Stimulated activated CD8-positive, alpha-beta memory T cell treated with anti-CD3 and anti-CD28 coated beads, Interleukin-7, amount 100 ng/mL, for 1 hour (primary cell): ENCODE measurements at places on chromosomes 4 and X.

DNA sequence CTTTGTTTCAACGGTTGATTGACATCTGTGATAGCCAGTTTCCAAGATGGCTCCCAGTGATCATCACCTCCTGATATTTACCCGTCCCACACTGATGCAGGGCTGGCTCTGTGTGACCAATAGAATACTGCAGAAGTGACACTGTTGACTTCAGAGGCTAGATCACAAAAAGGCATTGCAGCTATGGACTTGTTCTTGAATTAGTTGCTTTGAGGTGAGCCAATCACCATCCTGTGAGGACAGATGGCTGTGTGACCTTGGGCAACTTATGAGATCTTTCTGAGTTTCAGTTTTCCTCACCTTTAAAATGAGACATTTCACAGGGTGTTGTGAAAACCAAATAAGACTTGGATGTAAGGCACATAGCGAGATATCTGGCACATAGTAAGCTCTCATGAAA lies 1.8 kb upstream of the GPR82 start:
- DNase-seq = no peak

- DNase-seq = no peak
Observed at GRCh38 chrX:68901519-68901918, 72.7 kb downstream of the EFNB1 start.

DNA sequence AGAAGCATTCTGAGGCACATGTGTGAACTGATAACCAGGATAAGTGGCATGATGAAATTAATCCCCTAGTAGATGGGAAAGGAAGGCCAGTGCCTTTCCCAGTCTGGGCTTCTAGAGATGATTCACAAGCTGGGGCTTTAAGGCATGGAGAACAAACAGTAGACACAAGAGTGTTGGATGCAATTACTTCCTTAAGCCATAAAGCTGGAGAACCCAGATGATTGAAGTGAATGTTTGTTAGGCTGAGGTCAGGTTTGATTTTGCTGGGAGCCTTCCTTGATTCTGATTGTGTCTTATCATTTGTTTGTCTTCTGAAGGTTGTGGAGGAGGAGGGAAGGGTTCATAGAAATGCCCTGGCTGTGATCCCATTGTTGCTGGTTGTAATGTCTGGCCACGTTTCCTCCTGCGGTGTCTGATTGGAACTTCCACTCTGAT lies 125.2 kb downstream of the NHS start:
- DNase-seq = no peak

GRCh38 chr4:23814996-23815660 lies 74.7 kb downstream of the PPARGC1A start:
- DNase-seq = no peak

- no peak for DNase-seq
Observed at GRCh38 chrX:111615227-111615626, 65.7 kb upstream of the ALG13 start.

DNA sequence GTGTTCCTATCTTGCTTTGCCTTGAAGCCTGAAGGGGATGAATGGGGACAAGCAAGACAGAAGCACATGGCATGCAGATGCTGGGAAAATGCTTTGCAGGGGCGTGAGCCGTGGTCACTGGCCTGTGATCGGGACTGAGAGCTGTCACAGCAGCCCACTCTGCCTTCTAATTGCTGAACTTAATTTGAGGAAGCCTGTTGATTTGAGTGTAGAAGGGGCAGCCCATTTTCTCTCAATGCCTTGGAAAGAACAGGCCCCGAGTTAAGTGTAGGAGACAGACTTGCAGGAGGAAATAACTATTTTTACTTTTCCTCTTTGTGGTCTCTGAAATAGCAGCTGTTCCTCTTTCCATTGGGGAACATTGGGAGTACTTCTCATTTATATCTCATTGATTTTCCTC lies 26.1 kb upstream of the TBC1D1 start:
- no peak for DNase-seq

GRCh38 chr4:132592340-132592739 lies 556.8 kb upstream of the PCDH10 start:
- no peak for DNase-seq

DNA sequence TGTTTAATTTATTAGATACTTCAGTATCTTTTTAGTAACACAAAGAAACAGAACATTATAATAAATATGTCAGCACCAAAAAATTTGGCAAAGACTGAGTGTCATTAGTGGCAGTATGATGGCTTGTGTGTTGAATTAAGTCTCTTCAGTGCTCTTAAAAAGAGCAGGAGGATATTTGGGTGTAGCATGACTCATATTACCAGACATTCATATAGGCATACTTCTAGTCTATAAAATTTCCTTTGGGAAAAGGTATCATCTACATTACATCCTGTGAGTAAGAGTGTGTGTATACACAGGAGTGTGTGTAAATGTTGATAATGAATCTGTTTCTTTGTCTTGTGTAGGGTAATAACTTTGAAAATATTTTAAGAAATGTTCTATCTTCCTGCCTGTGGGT lies 135.7 kb downstream of the CNKSR2 start:
- DNase-seq = no peak

DNA sequence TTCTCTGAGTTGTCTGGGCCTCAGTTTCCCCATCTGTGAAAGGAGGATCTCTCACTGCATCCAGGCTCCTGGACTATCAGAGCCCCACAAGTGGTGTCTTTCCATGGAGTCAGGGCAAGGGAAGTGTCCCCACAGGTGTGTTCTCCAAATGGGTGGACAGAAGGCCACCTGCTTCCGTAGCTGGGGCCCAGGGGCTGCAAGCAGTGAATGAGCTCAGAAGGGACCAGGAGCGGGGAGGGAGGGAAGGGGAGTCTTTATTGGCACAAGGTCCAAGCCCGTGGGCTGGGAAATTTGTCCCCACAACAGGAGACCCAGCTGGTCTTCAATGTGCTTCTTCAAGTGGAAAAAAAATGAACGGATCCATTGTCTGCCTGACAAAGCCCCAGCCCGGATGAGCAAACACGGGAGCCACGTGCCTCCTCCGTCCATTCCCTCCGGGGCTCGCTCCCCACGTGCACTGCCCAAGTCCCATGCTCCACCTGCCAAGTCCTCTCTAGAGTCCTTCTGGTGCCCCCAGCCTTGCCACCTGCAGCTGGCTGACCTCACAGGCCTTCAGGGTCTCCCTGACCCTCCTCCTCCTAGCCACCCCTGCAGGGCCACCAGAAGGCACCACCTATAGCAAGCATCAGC lies 72.0 kb downstream of the JAKMIP1 start:
- no peak for DNase-seq

GRCh38 chr4:186029571-186030398 lies 39.2 kb upstream of the TLR3 start:
- no peak for DNase-seq

DNA sequence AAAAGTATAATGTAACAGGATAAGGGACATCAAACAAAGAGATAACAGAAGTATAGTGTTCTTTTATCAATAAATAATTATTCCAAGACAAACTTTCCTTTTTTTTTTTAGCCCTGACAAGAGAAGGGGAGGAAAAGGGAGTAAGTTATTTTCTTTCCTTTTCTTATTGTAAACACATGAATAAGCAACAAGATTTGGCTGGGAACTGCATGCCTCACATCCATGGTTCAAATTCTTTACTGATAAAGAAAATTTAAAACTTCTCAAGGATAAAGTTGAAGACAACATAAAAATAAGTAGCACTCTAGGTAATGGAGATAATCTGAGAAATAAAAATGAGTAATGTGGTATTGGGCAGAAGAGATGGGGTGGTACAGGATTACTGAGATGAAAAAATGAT lies 71.6 kb downstream of the NEK1 start:
- DNase-seq = no peak

DNA sequence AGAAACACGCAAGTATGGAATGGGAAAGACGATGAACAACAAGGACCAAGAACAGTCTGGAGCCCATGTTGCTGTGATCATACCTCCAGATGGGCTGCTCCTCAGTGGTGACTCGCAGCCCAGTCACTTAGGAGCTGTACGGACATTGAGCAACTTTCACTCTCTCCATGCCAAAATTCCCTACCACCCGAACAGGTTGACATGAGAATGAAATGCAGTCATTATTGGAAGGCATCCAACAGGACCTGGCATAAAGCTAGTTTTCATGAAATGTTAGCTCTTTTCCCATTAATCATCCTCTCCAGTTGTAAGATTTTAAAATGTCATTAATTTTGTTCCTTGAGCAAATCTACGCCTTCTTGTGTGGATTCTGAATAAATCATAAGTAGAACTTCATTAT lies 82.7 kb upstream of the GPM6B start:
- DNase-seq = no peak

DNA sequence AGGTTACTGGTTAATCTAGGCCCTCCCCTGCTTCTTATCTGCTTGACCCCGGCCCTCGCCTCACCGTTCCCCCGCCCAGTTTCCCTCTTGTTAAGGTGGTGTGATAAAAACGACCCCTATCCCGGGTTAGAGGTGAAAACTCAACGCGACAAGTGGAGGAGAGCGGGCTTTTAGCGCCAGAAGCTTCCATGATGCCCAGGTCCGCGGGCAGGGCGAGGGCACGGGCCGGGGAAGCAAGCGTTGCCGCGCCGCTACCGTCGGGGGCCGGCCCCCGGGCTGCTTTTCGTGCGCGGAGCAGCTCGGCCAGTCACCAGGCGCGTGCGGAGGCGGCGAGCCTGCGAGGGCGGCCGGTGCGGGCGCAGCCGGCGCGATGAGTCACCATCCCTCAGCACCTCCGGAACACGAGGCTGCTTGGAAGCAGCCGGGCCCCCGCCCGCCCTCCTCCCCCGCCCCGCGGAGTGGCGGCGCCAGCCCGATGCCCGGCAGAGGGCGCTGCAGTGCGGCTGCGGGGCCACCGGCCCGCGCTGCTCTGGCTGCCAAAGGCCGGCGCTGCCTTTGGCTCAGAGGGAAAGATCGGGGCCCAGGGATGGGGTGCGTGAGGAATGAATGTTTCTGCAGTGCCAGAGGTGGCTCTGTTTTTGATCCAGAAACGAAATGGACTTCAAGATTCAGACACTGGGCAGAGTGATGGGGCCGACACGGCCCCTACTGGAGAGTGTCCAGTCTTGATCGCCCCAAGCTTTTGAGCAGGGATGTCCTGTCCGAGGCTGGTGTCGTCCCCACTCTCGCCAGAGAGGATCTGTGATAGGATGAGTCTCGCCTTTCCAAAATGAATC lies 107.8 kb downstream of the NHSL2 start:
- DNase-seq = peak; percentile 50

GRCh38 chr4:1576304-1576960 lies 107.7 kb downstream of the FAM53A start:
- no peak for DNase-seq

DNA sequence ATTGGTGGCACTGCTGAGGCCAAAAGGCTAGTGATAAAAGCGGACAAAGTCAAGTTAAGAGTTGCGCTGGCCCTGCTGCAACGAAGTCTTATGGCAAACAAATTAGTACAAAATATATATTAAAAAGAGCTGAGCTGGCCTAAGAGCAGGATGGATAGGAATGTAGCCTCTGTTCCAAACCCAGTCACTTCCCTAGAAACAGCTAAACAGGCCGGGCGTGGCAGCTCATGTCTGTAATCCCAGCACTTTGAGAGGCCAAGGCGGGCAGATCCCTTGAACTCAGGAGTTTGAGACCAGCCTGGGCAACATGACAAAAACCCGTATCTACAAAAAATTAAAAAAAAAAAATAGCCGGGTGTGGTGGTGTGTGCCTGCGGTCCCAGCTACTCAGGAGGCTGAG lies 32.4 kb upstream of the UGDH start:
- no peak for DNase-seq

GRCh38 chr4:77797239-77797638 lies 21.9 kb downstream of the CNOT6L start:
- no peak for DNase-seq

DNA sequence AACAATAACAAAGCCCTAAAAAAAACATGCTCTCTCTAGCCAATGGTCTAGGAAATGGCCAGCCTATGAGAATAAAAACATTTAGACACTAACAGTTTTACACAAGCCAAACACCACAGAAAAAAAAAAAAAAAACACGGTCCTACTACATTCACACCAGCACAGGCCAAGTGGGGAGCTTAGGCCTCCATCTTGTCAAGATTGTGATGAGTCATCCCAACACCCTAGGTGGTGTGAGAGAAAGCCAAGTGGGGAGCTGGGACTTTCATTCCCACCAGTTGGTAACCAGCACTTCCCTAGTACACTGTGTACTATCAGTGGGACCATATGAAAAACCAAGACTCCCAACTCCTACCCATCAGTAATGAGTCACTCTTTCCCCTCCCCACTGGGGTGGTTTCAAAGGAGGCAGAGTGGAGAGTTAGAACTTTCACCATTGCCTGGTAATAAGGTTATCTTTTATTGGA lies 95.6 kb downstream of the ADAMTS3 start:
- no peak for DNase-seq

- DNase-seq = no peak
Observed at GRCh38 chr4:172787111-172787510, 381.5 kb upstream of the GALNT7 start.

DNA sequence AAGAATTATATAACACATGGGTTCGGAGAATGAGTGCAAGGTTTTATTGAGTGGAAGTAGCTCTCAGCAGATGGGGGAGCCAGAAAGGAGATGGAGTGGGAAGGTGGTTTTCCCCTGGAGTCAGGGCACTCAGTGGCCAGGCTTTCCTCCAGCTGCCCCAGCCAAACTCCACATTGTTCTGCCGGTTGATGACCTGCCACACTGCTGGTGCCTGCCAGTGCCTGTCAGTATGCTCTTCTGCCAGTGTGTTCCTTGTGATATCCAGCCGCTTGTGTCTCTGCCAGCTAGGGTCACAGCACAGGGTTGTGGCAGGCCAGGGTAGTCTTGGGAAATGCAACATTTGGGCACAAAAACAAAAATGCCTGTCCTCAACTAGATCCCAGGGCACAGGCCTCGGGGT lies 604.8 kb upstream of the TECRL start:
- no peak for DNase-seq

- DNase-seq = no peak
Observed at GRCh38 chr4:79466621-79467020, 58.6 kb upstream of the GK2 start.

GRCh38 chr4:69546134-69546765 lies 50.5 kb upstream of the UGT2B4 start:
- no peak for DNase-seq

DNA sequence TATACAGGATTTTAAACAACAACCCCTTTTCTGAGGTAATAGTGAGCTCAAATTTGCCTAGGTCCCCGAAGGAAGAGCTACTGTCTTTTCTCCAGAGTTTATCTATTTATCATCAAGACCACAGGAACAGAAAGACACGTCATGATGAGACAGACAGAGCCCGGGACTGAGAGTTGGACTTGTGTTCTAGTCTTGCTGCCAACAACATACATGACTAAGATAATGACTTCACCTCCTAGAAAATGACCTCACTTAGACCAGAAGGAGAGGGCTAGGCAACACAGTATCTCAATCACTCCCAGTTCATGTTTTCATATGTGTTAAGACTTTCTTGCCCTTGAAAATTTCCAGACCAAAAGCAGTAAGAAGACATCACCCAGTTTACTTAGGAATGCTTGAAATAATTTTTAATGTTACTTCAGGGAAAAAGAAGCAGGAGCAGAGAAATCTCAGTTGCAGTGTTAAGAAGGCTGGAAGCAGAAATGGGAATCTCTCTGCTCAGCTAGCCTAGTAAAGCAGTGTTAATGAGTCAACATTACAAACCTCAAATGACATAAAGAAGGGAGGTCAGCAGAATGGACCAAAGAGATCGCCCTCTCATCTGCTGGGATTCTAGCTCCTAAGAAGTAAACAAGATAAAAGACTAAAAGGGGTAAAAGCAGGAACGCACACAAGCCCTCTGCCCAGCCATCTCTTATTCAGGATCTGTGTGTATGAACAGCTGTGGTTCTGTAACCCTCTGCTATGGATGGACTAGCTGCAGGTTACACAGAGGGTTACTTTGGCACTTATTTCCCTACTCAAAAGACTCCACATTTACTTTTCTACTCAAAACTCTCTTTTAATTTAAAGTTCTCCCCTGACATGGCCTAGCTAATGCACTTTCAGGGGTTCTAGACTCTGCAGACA lies 24.8 kb downstream of the PDGFC start:
- no peak for DNase-seq
